Dermis blood vessel endothelial cell (primary cell): ENCODE measurements at places on chromosomes 6 and 20. TPM values are rescaled to one million over a fixed set of nuclear protein-coding genes. Genes with fewer than 3 reads are reported as not detected.

- DNase-seq: no peak
Observed at GRCh38 chr20:54092021-54092420, 21.6 kb upstream of the BCAS1 start.

- no peak for DNase-seq
Observed at GRCh38 chr6:116113386-116113785, 12.5 kb downstream of the COL10A1 start.

DNA sequence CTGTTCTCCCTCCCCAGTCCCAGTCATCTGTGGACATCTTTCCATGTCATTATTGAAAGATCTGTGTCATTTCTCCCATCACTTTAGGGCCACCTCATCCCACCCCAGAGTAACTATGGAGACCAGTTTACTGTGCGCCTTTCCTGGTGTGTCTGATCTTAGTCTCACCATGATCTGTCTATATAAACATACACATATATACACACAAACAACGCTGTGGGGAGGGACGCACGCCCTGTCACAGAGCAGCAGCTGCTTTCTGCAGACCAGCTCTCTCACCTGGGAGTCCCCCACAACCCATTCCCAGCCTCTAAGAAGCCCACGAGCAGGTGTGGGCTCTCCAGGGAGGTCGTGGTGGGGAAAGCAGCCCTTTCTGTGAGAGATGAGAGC, 68.1 kb upstream of the TOX2 start:
- DNase-seq: no peak

- DNase-seq: no peak
Observed at GRCh38 chr6:166728884-166729530, 102.0 kb upstream of the RPS6KA2 start.

GRCh38 chr6:3732345-3733141, 19.0 kb downstream of the PXDC1 start:
- peak; percentile 90 for DNase-seq

DNA sequence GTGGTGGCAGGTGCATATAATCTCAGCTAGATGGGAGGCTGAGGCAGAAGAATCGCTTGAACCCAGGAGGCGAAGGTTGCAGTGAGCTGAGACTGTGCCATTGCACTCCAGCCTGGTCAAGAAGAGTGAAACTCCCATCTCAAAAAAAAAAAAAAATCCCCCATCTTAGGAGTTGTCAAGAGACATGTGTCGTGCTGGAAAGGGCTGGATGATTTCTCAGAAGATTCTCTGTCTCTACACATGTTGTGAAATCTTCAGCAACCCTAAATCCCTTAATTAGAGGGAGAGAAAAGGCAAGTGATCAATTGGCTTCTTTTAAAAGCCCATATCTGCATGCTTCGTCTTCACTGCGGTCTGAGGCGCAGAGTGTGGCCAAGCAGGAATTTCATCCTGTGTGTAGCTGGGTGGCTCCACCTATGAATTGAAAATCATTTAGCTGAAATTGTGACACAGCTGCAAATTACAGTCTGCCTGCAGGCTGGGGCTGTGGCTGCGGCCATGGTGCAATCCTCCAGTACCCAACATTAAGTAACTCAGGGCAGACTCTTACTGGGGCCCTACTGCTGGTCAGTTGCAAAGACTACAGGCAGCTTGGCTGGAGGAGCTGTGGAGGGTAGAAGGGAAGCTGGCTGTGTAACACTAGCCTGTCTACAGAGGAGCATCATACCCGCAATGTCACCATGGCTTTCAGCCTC, 3.2 kb upstream of the TGM3 start:
- no peak for DNase-seq

SNAP25 gene
- 0.05 TPM in 1 of 2 replicates, not detected in the other for total RNA-seq

HLA-G gene
- total RNA-seq: not detected in 2 replicates
